ENCODE measurements at places on chromosomes 7 and 10.

DNA sequence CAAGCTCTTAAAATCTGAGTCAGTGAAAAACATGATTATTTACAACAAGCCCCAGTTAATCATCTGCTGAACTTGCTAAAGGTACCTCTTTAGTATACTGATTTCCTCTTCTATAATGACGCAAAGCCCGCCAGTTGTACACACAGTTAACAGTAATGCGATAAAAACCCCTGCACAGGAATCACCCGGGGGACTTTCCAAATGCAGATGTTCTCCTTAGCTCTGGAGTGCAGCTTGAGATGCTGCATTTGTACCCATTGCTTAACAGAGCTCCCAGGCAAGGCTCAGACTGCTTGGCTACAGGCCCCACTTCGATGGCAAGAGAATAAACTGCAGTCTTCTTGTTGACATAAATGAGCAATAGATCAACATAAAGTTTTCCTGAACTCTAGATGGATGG, 279.6 kb upstream of the HGF start:
- DNase-seq: no peak

- DNase-seq: no peak
These were observed 68.9 kb downstream of the PDGFA start for GRCh38 chr7:450741-451140.

- no peak for DNase-seq
These were observed 6.5 kb downstream of the ARHGAP22 start for GRCh38 chr10:48598243-48598935.

- DNase-seq: peak; percentile 33
These were observed 65.9 kb downstream of the DGKB start for GRCh38 chr7:14836571-14837189.

DNA sequence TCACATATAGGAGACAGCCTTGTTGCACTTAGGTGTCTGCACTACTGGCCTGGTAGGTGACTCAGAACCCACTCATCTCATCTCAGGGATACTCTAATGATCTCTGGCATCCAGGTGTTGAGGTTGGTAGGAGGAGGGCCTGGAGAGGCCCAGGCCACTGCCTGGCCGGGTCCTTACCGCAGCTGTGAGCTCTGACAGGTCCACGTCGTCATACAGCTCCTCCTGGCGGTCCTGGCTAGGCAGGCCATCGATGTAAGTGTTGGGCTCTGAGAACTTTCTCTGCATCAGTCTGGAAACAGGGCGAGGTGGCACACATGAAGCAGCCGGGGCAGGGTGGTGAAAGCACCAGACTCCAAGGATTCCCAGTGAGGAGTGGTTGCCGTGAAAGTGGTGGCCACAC, 62.1 kb downstream of the VWA2 start:
- DNase-seq: no peak

GRCh38 chr7:22138106-22138505, 192.4 kb upstream of the CDCA7L start:
- no peak for DNase-seq

DNA sequence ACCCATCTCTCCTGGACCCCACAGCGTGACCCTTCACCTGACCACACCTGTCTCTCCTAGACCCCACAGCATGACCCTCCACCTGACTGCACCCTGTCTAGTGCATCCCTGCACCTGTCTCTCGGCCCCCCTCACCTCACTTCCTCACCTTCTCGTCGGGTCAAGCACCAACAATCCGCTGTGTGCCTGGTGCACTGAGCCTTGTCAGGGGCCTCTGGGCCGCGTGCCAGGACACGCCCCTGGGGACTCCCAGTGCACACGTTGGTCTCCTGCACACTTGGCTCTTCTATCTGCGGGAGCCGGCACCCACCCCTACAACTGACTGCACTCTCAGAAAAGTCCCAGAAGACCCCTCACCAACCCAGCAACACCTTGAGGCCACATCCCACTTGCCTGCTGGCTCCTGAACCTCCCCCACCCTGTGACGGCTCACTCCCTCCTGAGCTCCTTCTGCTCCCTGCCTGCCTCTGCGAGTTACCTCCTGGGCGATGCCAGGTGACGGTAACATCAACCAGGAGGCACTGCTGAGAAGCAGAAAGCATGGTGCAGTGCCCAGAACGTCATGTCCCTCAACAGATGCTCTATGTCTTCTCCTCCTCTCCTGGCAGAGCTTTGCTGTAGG, 147.6 kb downstream of the DIP2C start:
- DNase-seq: no peak

DNA sequence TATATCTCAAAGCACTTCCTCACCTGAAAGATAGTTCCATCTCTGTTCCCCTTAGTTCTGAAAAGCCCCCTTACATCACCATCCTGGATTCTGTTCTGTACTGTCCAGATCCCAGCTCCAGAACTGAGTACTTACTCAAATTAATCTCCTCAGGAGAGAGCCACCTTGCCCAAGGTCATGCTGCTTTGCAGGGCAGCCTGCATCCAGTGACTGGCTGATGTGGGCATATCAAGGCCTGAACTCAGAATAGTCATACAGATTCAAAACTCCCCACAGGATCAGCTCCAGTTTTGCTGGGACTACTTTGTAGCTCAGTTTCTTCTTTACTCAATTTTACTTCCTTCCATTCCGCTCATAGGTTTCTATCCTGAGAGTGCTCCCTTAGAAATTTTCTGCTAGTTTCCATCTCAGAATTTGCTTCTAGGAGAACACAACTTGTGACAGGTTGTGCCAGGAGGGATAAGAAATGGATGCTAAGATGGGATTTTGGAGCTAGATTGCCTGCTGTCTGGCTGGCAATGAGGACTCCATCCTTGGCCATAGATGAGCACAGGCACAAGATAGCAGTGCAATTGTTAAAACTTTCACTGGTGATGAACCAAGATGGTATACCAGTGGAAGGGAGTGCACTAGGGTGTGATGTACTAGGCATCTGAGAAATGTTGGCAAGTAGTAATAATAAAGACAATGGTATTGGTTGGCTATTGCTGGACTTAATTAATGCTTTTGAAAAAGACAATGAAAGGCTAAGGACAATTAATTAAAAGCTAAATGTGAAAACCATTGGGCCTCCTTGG, 17.3 kb downstream of the SRGN start:
- no peak for DNase-seq

- no peak for DNase-seq
These were observed 6.1 kb downstream of the GSTO2 start for GRCh38 chr10:104274762-104275721.

GRCh38 chr10:31129271-31129670, 97.6 kb upstream of the ZNF438 start:
- peak; percentile 71 for DNase-seq

DNA sequence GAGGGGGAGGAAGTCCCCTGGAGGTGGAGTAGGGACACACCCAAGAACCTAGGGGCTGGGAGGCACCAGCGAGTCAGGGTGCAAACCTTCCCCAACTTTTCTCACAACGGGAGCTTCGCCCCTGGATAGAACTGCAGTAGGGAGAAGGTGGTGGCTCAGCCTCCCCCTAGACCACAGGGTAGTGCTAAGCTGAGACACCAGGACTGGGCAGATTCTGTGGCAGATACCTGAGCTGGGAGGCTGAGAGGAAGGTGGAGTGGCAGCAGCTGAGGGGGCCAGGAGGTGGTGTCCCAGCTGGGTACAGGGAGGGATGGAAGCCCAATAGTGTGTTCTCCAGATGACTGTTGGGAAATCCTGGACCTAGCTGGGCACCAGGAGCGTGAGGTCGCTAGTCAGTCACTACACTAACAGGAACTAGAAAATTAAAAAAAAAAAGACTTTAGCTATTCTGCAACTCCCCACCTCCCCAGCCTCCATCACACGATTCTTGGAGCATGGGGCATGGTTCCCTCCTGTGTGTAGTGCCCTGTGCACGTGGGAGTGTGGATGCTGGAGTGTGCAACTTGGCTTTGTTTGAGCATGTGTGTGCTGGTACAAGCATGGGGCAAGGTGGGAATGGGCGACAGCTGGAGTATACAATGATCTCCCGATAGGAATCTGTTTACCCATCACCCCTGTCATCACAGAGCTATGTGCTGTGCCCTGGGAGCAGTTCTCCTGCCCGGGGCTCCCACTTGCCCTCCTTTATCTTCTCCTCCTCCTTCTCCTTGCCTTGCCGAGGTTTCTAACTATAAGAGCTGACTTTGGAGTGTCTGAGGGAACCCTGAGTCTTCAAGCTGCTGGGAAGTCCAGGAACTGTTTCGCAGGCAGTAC, 8.8 kb upstream of the TRPV6 start:
- no peak for DNase-seq

DNA sequence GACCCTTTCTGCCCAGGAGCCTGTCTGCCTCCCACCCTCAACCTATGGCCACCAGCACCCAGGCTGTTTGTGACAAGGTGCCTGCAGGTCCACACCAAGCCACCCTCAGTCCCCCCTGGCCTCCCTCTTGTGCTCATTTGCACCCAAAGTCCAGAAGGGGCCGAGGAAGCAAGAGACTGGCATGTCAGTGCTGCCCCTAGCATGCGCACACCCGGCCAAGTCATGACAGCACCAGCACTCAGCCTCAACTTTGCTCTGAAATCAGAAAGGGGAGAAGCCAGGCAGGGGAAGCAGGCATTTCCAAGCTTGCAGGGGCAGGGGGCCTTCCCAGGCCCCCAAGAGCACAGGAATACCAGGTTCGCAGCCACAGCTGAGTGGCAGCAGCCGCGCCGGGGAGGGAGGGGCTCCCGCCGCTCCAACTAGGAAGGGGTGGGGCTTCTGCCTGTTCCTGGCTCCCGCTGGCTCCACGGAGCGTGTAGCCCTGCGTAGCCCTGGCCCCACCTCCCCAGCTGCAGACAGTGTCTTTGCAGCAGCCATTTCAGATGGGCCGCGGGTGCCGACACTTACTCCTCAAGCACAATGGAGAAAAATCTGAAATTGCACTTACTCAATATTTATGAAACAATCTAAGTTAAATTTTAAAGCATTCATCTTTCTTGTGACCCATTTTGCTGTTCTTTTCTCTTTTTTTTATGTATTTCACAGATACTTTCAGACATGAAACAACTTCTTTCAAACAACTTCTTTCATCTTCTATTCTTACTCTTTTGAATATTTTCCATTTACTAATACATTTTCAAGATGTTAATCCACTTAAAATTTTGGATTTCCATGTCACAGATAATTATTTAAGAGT, 54.9 kb upstream of the ABCB5 start:
- no peak for DNase-seq

- no peak for DNase-seq
These were observed 93.8 kb downstream of the INPP5A start for GRCh38 chr10:132631338-132631735.

- DNase-seq: no peak
These were observed 7.6 kb upstream of the ZNF503 start for GRCh38 chr10:75408911-75409885.

GRCh38 chr10:126777714-126778113, 107.2 kb upstream of the C10orf90 start:
- DNase-seq: no peak
